Stimulated activated CD8-positive, alpha-beta memory T cell treated with anti-CD3 and anti-CD28 coated beads, Interleukin-15, amount 100 ng/mL, for 4 hours (primary cell): ENCODE measurements at places on chromosomes 7 and 10.

- no peak for DNase-seq
Measured at GRCh38 chr10:132550366-132551092, 12.9 kb downstream of the INPP5A start.

DNA sequence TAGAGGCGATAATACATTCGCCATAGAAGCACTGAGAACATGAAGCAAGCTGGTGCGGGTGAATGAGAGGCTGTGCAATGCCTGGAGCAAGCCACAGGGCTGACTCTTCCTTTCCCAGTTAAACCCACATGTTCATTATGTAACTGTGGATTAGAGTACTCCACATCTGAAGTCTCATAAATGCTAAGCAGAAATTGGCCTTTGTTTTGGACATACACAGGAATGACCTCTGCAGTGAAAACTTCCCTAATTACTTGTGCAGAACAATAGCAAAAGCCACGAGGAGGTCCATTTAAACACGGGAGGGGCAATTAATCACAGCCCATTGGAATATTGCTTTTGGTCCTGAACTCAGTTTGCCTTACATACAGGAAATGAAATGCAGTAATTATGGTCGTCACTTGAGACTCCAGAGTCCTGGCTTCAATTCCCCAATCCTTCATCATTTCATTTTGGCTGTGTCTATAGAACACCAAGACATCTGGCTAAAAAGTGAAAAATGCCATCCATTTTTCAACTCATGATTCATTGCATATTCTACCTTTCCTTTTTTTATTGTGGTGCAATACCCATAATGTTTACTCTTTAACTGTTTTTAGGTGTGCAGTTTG, 78.7 kb upstream of the CXCL12 start:
- DNase-seq, result no peak

DNA sequence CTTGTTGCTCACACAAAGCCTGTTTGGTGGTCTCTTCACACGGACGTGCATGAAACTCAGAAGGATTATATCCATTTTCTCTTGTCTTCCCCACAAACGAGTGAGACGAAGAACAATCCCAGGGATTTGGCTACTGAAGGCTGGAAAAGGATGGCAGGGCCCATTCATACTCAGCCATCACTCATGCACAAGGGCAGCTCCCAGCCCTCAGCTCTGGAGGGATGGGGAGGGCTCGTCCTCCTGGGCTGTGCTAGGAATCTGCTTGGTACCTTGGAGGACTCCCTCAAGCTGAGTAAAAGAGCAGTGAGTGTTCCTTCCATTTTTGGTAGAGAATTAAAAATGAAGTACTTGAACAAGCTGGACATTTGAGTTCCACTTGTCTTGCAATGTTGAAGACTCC, 33.2 kb upstream of the RAB18 start:
- DNase-seq, result no peak

- DNase-seq, result no peak
Measured at GRCh38 chr7:41481353-41481752, 221.5 kb downstream of the INHBA start.

DNA sequence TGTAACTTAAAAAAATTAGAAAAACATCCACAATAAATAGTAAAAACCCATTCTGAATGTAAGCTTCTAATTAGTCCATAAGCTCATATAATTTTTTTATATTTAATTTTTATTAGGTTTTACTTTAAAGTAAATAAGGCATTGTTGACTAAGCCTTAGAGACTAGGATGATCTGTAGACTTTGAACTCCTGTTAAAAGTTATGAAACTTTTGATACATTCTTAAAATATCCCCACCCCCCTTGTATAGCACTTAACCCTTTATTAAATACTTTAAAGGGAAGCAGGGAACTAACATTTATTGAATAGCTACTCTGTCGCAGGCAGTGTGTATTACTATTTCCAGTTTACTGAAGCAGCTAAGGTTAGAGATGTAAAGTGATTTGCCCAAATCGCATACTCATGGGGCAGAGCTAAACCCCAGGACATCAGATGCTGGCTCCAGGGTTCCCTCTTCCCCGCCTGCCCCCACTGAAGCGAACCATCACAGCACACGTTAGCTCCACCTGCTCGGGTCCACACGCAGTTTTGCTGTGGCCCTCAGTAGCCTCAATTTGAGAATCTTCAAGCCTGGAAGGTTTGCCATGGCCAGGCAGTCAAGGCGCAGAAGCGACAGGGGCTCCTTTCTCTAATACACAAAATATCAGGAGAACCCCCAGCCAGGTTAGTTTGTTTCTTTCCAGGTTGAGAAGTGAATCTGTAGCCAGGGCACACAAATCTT, 762 bp downstream of the PON1 start:
- no peak for DNase-seq

DNA sequence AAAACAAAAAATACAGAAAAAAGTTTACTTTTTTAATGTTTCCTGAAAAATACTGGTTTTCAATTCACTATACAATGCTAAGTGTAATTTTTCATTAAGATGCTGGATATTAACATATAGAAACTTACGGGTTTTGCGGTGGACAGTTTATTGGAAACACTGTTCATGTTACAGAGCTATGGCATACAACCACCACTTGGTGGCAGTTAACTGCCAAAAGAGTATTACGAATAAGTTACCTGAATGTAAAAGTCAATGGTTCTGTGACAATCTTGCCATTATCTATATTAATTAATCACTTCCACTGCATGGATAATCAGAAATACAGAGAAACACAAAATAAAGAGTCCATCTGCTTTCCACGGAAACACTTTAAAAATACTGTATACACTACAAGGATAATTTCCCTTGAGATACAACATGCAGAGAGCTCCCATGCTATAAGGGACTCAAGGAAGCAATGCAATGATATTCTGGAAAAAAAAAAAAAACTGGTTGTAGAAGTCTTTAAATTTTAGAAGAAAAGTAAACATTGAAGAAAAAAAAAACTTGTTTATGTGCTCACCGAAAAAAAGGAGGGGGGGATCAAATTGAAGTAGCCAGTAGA, 97.0 kb downstream of the TPK1 start:
- DNase-seq, result no peak

- DNase-seq, result no peak
Measured at GRCh38 chr7:91034459-91035368, 229.5 kb upstream of the FZD1 start.

GRCh38 chr7:7918736-7919448, 49.7 kb upstream of the GLCCI1 start:
- DNase-seq, result no peak

GRCh38 chr7:23960361-23960760, 250.3 kb downstream of the STK31 start:
- DNase-seq, result no peak

DNA sequence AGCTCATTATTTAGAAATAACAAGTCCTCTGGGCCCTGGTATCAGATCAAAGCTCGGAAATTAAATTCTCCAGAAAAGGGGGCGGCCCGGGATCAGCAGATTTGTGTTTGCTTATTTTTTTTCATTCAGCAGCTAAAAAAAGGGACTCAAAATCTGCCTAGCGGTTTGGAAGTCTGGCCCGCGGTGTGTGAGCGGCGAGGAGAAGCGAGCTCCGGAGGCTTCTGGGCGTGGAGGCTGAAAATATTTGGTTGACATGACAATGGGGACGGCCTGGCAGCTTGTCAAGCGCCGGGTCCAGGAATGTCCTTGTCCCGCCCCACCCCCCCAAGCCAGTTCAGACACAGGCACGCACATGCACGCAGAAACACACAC, 43.4 kb downstream of the FOXL3 start:
- DNase-seq, result no peak

DNA sequence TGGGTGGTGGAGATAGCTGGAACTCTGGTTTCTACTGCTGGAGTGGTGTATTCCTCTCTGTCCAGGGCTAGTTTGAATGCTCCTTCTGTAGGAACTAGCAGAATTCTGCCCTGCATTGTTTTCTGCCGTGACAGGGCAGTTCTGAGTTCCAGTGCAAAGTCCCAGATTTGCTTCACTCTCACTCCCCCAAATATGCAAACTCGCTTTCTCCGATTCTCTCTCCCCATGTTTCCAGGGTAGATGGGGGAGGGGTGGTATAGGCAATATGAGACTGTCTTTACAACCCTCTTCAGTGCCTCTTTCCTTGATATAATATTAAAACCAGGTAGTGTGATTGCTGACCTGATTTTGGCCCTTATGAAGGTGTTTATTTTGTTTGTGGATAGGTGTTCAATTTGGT, 693.3 kb upstream of the GRM3 start:
- no peak for DNase-seq

DNA sequence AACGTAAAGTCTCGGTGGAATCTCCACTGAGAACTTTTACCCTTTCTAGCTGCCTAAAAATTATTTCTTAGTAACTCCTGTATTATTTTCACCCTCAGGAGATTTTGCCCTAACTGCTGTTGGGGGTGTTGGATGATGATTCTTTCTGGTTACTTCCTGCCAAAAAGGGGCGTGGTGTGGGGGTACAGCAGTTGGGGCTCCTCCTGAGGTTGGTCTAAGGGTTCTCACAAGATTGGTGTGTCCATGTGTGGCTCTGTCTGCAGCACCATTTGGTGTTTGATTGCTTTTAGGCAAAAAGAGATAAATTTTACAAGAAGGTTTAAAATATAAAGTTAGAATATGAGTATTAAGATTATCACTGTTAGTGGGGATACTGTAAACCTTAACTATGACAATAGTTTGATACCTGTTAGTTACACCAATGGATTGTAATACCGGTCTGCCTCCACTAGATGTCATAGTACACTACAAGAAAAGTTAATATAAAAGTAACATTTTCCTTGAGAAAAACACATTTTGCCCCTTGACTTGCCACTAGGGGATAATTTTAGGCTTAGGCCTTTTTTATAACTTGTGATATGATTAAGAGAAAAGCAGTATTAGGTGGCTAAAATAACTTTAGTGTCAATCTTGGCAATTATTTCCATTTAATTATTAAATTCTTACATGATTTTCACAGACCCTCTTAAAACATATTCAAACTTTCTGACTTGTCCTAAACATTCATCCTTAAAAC, 928.7 kb downstream of the IPMK start:
- DNase-seq, result no peak

GRCh38 chr10:11796474-11796873, 26.7 kb upstream of the PROSER2 start:
- DNase-seq, result no peak

GRCh38 chr7:134153493-134154136, 26.5 kb downstream of the LRGUK start:
- no peak for DNase-seq

- no peak for DNase-seq
Measured at GRCh38 chr7:20795361-20795760, 8.7 kb upstream of the SP8 start.

DNA sequence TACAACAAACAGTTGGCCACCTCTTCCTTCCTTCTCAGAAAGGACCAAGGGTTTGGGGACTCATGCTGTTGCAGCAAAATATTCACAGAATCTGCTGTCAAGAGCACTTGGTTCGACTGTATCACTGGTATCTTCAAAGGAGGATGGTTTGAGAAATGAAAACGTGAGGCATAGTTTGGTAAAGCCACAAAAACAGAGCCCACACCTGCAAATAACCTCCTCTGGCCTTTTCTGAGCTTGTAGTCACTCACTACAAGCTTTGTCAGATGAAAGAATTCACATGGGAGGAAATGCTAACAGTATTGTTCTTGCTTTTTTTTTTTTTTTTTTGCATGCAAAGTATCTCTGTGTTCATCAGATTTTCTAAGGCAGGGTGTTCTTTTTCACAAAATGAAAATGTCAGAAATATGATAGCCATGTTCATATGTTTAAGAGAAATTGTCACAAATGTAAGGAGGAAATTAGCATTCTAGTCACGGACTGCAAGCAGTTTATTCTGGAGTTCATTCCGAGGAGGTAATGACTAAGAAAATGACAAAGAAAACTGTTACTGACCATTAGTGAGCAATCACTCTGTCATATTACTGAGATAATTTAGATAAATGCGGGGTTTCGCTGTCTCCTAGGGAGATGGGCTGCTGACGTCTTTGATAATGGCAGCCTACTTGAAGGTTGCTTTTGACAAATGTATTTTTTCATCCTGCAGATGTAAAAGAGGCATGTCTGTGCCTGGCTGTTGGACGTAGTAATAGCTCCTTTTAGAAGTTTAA, 117.8 kb upstream of the MYO3A start:
- no peak for DNase-seq

- DNase-seq, result no peak
Measured at GRCh38 chr10:17316488-17317170, 88.6 kb downstream of the VIM start.

GRCh38 chr10:61606959-61607907, 55.5 kb upstream of the CABCOCO1 start:
- no peak for DNase-seq

- no peak for DNase-seq
Measured at GRCh38 chr10:118488710-118489497, 106.5 kb downstream of the PRLHR start.

DNA sequence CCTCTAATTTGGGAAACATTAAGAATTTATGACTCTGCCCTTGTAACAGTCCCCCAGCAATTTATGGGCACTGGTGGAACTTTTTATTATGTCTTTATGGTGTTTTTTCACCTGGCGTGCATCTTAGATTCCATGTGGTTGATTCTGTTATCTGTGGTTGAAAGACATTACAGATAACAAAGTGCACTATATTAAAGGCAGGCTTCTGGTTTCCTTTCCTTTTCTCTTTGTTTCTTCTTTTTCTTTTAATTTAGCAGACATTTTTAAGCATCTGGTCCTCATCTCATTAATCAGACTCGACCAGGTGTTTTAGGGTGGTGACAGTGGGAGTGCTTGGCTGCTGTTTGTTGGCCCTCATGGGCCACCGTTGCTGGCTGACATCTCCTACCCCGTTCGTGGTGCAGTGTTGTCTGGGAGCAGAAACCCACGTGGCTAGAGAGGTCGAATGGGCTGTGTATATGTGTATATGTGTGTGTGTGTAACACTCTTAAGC, 77.4 kb downstream of the LRMDA start:
- DNase-seq, result no peak

DNA sequence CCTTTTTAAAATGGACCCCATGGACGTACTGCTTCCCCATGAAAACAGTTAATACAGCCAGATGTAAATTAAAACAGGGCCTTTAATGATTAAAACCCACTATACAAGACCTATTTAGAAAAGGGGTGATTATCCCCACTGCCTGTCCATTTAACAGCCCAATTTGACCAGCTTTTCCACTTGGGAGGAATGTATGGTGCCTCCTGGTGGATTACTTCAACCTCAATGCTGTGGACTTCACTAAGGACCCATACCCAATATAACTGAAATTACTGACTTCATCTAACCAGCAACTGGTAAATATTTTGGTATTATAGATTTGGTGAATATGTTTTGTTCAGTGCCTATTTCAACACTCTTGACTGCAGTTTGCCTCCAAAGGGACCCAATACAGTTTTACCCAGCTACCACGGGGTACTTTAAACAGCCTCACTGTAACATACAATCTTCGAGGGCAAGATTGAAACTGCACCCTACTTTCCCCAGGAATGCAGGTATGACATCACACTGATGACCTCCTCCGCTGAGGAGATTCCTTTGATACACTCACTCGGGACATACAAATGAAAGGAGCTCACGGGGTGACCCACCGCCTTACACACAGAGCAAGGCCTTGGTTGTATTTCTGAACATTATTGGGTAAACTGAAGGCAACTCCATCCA, 192.8 kb downstream of the DNAJC1 start:
- DNase-seq, result no peak

GRCh38 chr10:84415539-84416244, 87.3 kb downstream of the CCSER2 start:
- no peak for DNase-seq
